Kidney (tissue), 22 donors: ENCODE measurements at places on chromosomes 1 and 21.
A peak's percentile ranks its signal among the peaks of the same experiment; 100 is the strongest.

GRCh38 chr1:55426156-55426555 lies 211.0 kb upstream of the USP24 start:
- DNase-seq, result no peak

DNA sequence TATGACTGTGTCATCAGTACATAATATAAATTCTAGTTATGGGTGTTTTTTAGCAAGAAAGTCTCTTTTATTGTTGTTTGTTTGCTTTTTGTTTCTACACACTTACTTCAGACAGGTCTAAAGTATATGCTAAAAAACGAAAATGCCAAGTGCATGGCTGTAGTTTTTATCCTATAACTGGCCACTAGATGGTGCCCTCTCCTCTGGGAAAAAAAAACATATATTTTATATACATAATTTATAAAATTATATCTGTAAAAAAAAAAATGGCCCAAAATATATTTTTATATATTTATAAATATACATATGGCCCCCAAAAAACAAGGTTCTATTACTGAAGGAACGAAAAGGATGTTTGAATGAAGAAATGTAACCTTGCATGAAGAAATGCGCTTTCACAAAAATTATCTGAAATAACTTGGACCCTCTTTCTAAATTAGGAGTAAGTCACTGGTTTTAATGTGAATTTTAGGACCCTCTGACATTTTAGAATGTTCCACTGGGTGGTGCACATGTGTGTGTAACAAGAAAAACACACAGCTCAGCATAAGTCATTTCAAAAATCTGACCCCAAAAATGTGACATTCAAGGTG lies 93.5 kb downstream of the TTLL7 start:
- DNase-seq, result peak; percentile 44

DNA sequence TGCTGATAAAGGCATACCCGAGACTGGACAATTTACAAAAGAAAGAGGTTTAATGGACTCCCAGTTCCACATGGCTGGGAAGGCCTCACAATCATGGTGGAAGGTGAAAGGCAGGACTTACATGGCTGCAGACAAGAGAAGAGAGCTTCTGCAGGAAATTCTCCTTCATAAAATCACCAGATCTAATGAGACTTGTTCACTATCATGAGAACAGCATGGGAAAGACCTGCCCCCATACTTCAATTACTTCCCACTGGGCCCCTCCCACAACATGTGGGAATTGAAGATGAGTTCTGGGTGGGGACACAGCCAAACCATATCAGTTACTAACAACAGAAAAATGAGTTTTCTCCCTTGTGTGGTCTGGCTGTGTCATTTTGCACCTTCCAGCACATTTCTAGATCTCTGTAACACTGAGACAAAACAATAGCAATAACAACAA lies 741.4 kb downstream of the KCNT2 start:
- no peak for DNase-seq

DNA sequence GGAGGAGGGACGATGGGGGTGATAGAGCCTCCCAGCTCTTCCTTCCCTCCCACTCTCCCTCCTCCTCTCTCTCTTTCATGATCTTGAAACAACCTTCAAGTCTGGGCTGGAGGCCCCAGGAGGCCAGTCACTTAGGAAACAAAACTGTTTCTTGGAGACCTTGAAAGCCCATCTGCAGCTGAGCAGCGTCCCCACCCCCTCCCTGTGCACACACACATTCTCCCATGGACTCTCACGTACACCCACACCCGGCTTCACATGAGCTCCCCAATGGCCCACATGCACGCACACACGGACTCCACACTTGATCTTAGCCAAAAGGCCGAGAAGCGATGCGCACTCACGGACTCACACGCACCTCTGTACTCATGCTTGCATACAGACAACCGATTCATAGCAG lies 3.2 kb upstream of the ATP1A2 start:
- DNase-seq, result no peak

DNA sequence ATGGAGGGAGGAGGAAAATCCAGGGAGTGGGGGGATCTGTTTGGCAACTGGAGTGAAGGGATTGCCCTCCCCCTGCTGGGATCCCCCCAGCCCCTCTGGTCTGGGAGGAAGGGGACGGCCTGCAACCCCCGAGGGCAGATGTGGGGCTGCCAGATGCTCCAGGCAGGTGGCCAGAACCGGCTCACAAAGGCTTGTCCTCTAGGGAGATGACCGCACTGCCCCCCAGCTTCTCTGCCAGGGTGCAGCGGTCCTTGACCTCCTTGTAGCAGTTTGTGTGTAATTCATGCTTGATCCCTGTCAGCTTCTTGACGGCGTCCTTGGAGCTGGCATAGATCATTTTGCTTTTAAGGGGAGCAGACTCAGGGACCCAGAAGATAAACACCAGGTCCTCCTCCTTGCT lies 69.2 kb downstream of the ROR1 start:
- DNase-seq, result no peak

DNA sequence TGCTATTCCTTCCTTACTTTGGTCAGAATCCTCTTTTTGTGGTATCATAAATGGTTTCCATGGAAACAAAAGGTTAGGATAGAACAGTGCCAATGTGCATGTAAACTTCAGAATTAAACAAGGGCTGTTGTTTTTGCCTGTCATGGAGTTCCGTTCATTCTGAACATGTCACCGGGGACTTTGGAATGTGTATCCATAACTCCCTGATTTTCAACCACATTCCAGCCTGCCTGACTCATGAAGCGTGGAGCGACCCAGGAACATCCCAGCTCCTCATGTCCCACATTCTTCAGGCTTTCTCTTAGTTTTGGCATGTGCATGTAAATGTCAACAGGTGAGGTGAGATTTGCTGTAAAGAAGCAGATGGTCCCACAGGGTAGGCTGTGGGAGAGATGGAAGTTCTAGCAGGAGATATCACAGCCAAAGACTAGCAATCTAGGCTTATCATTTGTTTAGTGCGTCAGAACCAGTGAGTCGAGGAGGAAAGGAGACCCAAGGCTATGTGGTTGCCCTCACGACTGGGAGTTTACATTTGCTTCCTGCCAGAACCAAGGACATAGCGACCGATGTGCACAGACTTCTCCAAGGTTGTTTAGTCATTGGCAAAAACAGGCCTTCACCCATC lies 23.0 kb upstream of the DNAJC11 start:
- no peak for DNase-seq

DNA sequence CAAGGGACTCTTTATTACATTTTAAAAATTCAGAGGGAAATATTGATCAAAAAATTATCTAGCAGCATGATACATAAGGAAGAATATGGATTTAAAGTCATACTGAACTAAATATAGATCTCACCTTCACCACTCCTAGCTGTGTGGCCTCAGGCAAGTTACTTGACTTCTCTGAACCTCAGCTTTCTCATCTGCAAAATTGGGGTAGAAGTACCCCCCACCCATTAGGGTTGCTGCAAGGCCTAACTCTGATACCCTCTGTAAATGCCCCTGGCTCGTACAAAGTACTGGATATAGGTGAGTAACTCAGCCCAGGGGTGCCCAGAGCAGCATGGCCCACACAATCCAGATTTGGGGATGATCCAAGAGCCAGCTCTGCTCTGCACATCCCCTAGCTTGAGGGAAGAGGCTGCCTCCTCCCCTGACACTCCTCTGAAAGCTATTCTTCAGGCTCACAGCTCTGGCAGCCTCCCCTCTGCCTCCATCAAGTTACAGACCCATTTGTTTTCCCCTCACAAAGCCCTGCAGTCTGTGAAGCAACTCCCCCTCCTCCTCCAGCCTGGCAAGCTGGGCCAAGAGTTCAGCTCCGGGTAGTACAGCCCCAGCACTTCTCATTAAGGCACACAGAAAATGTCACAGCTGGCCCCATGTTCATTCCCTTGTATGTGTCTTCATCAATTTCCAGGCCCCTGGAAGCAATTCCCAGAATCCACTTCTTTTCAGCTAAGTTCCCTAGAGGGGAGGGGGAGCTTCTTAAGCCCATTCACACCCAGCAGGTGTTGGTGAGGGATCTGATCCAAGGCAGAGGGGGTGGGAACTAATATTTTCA lies 143.7 kb downstream of the PLPP3 start:
- no peak for DNase-seq

GRCh38 chr1:181062836-181063428 lies 25.6 kb upstream of the IER5 start:
- no peak for DNase-seq

DNA sequence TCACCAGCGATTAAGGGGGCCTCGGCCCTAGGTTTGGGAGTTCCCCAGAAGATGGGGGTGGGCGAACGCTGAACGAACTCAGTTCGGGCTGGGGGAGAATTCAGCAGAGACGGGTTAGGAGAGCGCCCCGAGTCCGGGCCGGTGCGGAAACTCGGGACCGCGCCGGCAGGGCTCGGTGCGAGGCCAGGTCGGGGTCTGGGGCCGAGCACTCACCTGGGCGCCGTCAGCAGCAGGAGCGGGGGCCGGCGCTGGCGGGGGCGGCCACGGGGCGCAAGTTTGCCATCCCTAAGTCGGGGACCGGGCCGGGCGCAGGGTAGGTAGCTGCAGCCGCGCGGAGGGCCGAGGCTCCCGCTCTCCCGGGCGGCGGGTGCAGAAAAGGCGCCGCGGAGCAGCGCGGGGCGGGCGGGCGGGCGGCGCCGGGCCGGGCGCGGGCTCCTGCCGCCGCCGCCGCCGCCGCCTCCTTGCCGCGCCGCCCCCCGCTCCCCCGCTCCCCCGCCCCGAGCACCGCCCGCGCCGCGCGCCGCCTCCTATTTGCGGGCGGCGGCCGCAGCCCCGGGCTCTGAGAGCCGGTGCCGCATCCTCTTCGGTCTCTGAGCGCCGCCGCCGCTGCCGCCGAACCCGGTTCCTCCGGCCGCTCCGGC lies 349 bp downstream of the ADGRB2 start:
- no peak for DNase-seq

DNA sequence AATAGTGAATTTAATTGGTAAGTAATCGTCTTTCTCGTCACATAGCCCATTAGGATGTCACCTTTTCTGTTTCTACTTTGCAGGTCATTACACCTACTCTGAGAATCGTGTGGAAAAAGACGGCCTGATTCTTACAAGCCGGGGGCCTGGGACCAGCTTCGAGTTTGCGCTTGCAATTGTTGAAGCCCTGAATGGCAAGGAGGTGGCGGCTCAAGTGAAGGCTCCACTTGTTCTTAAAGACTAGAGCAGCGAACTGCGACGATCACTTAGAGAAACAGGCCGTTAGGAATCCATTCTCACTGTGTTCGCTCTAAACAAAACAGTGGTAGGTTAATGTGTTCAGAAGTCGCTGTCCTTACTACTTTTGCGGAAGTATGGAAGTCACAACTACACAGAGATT lies 23.3 kb downstream of the PARK7 start:
- DNase-seq, result no peak

DNA sequence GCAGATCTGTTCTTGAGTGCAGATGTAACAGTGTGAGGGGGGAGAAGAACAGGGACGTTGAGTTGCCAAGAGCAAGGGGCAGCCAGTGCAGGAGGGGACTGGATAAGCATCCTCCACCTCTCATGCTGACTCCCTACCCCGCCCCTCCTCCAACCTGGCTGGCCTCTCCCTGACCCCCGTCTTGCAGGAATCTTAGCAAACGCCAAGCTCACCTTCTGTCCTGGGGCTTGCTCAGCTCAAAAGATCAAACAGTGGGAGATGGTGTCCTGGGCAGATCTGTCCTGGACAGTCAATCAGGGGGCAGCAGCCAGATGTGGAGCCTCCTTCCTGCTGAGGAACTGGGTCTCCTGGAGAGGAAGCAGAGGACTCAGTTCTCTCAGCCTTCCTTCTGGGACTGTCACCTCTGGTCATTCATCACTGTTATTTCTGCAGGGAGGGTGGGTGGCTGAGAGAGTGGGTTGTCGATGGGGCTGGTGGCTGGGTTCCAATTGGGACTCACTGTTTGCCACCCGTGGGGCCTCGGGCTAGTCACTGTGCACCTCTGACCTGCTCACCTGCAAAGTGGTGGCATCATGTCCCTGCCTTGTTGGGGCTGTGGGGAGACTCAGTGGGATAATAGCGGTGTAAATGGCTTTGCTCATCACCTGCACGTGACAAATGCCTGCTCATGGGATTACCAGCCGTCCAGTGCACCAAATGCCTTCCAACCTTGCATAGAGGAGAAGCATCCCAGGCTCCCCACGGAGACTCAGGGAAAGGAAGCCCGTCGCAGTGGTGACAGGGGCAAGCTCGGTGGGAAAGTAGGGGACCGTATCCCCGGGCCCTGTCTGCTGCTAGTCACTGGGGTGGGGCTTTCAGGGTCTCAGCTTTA lies 154.4 kb downstream of the PTPRU start:
- DNase-seq, result peak; percentile 42

DNA sequence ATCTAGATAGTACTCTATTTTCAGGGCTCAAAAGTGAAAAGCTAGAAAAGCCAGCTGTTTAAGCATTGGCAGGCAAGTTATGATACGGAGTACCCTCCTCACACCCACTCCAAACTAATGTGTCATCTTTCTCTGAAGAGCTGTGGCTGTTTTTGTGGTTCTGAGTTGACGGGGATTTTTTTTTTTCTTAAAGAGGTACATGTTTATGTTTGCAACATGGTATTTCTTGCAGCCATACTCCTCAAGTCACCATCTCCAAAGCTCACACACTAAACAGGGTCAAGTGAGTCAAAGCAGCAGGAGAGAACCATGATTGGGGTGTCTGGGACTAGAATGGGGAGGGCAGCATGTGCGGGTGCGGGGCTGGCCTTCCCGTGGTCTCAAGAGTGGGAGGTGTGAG lies 347.2 kb downstream of the DISC1 start:
- DNase-seq, result no peak

GRCh38 chr1:234503193-234504050 lies 24.4 kb upstream of the TARBP1 start:
- DNase-seq, result no peak

- DNase-seq, result no peak
These were observed 14.9 kb upstream of the CDA start for GRCh38 chr1:20573987-20574386.

- DNase-seq, result no peak
These were observed 42.1 kb downstream of the LRRC8B start for GRCh38 chr1:89566761-89567174.

DNA sequence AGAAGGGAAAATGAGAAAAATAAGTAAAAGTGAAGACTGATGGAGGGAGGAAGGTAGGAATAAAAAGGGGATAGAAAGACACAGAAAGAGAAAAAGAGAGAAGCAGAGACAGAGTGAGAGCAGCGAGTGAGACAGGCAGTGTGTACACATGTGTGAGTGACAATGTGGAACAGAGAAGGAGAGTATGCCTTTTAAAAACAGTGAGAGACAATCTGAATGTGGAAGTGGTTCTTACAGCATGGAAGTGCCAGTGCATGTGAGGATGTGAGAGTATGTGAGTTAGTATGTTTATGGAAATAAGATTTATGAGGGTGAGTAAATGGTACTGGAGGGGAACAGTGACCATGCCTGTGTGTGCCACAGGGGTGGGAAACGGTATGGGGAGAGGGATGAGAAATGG lies 1.2 kb downstream of the NEGR1 start:
- DNase-seq, result no peak

DNA sequence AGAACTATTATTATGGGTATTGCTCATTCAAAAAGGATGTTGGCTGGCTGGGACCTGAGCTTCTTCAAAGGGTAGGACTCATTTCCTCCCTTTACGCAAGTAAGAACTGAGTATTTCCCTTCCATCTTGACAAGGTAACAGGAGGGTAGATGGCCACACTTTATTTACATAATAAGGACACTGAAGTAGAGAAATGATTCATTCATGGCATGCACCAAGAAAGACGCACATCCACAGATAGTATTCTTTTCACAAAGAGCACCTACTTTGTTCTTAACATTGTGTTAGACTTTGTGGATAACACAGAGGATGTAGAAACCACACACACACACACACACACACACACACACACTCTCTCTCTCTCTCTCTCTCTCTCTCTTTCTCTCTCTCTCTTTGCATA lies 82.9 kb downstream of the FAM78B start:
- no peak for DNase-seq
